AG09319 (cell line): ENCODE measurements at places on chromosomes 6 and 20.

DNA sequence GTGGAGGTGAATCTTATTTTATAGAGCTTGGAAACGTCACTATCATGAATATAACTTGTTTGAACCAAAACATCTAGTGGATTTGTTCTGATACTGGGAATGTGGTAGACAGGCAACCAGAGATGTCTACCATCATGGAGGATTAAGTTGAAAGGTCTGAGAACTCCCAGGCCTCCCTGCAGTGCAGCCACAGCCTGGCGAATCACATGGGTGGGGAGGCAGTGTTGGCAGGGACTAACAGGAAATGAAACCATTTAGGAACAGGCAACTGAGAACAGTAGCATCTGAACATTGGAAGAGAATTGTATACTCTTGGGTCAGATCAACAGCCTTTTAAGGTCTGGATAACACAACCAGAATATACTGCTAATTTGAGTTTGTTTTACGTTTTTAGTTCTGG lies 22.3 kb upstream of the CEP162 start:
- no peak for DNase-seq

- DNase-seq: no peak
Measured at GRCh38 chr6:111379831-111380230, 103.2 kb downstream of the REV3L start.

DNA sequence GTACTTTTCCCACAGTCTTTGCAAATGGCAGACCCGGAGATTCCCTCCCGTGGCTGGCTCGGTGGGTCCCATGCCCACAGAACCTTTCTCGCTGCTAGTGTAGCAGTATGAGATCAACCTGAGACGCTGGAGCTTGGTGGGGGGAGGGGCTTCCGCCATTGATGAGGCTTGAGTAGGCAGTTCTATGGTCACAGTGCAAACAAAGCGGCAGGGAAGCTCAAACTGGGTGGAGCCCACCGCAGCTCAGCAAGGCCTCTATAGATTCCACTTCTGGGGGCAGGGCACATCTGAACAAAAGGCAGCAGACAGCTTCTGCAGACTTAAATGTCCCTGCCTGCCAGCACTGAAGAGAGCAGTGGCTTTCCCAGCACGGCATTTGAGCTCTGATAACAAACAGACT lies 186.0 kb upstream of the KCNK16 start:
- DNase-seq: no peak

DNA sequence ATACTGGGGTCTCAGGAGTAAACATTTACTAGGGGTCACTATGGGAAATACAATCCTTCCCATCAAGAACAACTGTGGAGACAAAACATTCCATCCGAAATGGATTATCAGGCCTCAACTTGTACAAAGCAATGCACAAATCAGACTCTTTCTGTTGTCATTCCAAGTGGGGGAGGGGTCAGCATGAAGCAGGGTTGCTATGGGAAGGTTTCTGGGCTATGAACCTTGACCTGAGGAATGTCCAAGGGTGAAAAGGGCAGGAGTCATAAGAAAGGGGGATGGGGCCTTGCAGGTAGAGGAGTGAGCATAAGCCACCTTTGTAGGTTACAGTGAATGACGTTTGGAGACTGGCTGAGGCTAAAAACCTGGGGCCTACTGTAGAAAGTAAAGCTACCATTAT lies 3.1 kb downstream of the METTL24 start:
- DNase-seq: no peak

GRCh38 chr6:158172001-158172400 lies 3.9 kb downstream of the GTF2H5 start:
- no peak for DNase-seq

- no peak for DNase-seq
Measured at GRCh38 chr6:139990856-139991465, 616.5 kb upstream of the CITED2 start.

DNA sequence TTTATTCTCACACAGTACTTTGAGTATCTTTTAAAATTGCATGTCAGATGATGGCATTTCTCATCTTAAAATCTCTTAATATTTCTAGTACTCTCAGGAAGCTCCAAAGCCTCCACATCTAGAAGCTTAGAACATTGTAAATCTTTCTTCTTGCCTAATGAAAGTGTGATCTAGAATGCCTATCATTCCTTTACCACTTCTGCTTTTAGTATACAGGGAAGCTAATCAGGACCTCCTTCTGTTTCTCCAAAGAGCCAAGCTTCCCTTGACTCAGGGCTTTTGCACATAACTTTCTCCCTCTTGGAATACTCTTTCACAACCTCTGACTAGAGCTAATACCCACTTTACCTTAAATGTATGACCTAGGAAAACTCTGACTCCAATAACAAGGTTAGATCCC lies 7.5 kb upstream of the ELOVL4 start:
- DNase-seq: no peak

GRCh38 chr6:166637812-166638572 lies 10.9 kb upstream of the RPS6KA2 start:
- no peak for DNase-seq

DNA sequence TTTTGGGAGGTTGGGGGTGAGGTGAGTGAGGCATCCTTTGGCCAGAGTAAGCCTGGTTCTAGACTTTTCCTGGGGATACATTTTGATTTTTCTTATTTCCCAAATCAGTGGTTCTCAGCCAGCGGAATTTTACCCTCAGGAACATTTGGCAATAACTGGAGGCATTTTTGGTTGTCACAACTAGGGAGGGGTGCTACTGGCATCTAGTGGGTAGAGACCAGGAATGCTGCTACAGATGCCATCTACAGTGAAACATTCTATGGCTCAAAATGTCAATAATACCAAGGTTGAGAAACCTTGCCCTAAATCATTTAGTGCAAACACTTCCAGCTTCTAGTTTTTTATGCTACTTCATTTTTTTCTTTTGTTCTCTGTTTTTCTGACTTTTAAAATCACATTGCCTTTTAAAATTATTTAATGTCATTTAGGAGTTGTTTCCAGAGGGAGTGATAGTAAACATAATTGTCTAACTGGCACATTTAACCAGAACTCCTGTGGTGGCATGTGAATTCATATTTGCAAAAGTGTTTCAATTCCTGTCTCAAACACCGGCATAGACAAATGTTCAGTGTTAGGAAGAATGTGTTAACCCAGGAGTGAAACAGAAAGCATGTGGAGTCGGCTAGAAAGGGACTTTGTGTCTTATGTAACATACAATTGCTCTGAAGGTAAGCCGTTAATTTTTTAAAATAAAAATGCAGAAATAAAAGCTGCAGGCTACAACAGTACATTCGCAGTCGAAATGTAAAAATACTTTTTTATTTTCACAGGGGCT lies 59.0 kb downstream of the QRSL1 start:
- no peak for DNase-seq

GRCh38 chr6:394641-395289 lies 3.2 kb downstream of the IRF4 start:
- no peak for DNase-seq

GRCh38 chr6:12328701-12329100 lies 38.5 kb downstream of the EDN1 start:
- no peak for DNase-seq

GRCh38 chr6:39084506-39084905 lies 30.5 kb downstream of the SAYSD1 start:
- no peak for DNase-seq
